ENCODE measurements at places on chromosomes 1 and 21.

DNA sequence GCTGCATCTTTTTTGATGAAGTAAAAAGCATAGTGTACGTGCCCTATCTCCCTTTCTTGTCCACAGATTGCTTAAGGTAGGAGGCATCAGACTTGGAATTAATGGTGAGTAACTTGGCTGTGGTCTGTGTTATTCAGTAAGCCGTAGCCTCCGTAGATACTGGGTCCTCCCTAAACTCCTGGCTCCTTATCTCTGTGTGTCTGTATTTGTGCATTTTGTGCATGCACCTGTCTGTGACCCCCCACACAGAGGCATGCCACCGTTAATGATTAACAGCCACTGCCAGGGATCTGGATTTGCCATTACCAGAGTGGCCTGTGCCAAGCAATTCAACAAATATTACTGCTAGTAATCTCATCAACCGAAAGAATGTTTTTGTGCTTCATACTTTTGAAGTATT, 31.9 kb downstream of the MAP3K21 start:
- H3K27me3 ChIP-seq = peaks cover 12% of the 10 kb centered on the region
- no peak overlapping the region for H3K27ac ChIP-seq
- peaks cover 3% of the 10 kb centered on the region for H3K36me3 ChIP-seq
- H3K4me3 ChIP-seq = no peak overlapping the region
- DNase-seq = no peak

GRCh38 chr1:79006564-79006963, at the start of gene ADGRL4:
TSS of gene ADGRL4 (minus strand) at chr1:79006730. CDS start at chr1:79006654, 76 bp downstream.
- H3K27me3 ChIP-seq = no peaks in the 10 kb centered on the region
- no peaks in the 10 kb centered on the region for H3K4me1 ChIP-seq
- H3K27ac ChIP-seq = no peak within 1 kb of the TSS
- DNase-seq = no peak
- H3K36me3 ChIP-seq = no peaks in the 10 kb centered on the region
- no peak within 1 kb of the TSS for H3K4me3 ChIP-seq

DNA sequence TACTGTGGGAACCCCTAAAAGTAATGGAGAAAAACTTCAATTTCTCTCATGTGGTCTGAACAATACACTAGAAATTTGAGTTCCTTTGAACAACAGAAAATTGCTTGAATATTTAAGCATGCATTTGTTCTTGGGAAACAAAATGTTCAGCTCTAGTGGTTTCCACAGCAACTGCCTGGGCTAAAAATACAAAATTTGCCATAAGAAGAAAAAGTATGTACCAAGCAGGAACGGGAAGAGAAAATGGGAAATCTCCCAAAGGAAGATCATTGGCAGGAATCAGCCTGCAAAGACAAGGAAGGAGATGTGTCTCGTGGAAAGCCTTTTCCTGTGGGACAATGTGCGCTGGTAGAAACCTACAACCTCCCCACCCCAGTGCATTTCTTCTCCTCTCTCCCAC, 119.0 kb upstream of the DPT start:
- H3K4me3 ChIP-seq = no peak overlapping the region
- DNase-seq = no peak

- no peak for DNase-seq
- no peak overlapping the region for H3K27ac ChIP-seq
- H3K36me3 ChIP-seq = peaks cover 74% of the 10 kb centered on the region
- no peak overlapping the region for H3K4me3 ChIP-seq
- H3K4me1 ChIP-seq = peaks cover 8% of the 10 kb centered on the region
Measured at GRCh38 chr1:154212083-154212482, 6.0 kb upstream of the CFAP141 start.

DNA sequence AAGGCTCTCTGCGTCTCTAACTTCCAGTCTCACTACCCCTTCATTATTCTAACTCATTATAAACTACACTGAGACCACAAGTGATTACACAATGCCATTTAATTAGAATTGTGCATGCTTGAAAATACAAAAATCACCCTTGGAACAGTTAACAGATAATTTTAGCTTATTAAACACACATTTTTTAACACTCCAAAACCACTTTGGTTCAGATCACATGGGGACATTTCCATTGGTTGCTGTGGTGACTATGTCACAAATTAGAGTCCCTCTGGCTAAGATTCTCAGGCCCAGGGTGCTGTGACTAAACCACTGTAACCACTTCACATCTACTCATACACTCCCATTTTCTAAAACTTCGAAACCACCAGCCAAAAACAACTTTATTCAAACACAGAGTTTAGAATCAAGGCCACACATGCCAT, 43.0 kb downstream of the JAK1 start:
- peak overlapping the region; percentile 50 for H3K4me3 ChIP-seq
- H3K36me3 ChIP-seq = peaks cover 17% of the 10 kb centered on the region
- peaks cover 92% of the 10 kb centered on the region for H3K4me1 ChIP-seq
- peak; percentile 13 for DNase-seq
- H3K27me3 ChIP-seq = no peaks in the 10 kb centered on the region
- H3K27ac ChIP-seq = peak overlapping the region; percentile 59

- H3K27me3 ChIP-seq = no peaks in the 10 kb centered on the region
- H3K4me1 ChIP-seq = no peaks in the 10 kb centered on the region
- peak; percentile 6 for DNase-seq
- peaks cover 28% of the 10 kb centered on the region for H3K36me3 ChIP-seq
- no peak overlapping the region for H3K27ac ChIP-seq
Measured at GRCh38 chr1:62082456-62083363, 111.9 kb upstream of the L1TD1 start.
